ENCODE measurements at places on chromosomes 7 and 10.

DNA sequence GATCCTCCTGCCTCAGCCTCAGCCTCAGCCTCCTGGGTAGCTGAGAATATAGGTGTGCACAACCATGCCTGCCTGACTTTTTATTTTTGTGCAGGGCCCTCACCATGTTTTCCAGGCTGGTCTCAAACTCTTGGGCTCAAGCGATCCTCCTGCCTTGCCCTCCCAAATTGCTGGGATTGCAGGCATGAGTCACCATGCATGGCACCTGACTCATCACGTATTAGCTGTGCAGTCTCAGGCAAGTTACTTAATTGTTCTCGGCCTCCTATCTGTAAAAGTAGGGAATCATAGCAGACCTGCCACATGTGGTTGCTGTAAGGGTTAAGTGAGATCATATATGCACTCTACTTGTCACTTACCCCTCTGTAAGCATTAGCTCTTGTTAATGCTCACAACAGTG is 117.2 kb downstream of the ANLN start:
- no peak for DNase-seq

DNA sequence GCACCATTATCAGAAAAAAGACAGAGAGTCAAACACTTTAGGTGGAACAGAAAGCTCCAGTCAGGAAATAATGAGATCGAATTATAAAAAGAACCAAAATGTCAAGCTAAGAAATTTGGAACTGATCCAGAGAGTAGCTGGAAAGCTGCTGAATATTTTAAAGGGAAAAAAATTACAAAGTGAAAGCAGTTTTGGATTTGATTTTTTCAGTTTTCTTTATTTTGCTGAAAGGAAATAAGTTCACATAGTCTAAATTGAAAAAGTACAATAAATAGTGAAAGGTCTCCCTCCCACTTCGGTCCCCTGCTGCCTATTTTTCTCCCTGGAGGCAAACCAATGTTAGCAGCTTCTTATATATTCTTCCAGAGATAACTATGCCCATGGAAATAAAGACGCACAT is 11.3 kb upstream of the TOMM7 start:
- no peak for DNase-seq

GRCh38 chr10:12208460-12208859 is 12.5 kb downstream of the CDC123 start:
- DNase-seq = no peak

- no peak for DNase-seq
Observed at GRCh38 chr7:6536262-6537260, 14.7 kb downstream of the GRID2IP start.

DNA sequence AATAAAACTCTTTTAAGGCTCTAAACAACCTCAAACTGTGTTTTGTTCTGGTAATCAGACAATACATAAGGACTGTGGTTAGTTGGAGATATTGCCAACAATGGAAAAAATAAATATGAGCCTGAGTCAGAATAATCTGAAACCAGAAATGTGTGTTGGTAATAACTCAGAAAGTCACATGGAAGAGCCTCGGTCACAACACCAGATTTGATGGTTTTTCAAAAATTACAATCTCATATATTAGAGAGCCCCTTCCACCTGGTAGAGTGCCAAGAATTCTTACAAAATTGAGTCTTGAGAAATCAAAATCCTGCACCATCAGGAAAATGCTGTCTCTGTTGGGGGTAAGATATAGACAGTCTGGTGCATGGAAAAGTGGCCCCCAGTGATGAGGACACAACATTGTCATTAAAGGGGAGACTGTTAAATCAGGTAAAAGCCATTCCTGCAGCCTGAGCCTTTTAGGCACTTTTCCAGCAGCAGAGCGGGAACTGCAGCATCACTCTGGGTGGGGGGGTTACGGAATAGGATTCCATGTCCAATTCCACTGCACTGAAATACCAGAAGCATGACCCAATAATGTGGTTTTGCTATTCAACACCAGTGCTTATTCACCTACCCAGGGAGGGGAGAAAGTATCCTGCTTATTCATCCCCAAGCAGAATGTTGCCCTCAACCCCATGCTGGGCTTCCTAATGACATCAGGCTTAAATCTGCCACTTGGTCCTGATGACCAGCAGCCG is 9.5 kb upstream of the ADAM12 start:
- no peak for DNase-seq

DNA sequence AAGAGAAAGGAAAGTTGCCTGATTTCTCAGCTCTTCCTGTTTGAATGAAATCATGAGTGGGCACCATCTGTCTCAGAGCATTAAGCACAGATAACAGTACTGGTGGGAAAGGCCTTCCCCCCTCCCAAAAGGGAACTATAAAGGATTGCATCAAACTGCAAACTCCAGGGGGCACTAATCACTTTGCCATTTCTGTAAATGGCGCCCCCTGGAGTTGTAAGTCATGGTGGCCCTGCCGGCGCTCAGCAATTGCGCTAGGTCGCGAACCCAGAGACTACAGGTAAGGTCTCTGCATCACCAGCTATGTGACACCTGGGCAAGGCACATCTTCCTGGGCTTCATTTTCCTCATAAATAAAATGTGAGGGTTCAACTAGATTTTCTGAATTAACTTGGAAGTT is 11.1 kb downstream of the LRRC4 start:
- no peak for DNase-seq

- no peak for DNase-seq
Observed at GRCh38 chr7:18425838-18426445, 69.6 kb upstream of the HDAC9 start.

DNA sequence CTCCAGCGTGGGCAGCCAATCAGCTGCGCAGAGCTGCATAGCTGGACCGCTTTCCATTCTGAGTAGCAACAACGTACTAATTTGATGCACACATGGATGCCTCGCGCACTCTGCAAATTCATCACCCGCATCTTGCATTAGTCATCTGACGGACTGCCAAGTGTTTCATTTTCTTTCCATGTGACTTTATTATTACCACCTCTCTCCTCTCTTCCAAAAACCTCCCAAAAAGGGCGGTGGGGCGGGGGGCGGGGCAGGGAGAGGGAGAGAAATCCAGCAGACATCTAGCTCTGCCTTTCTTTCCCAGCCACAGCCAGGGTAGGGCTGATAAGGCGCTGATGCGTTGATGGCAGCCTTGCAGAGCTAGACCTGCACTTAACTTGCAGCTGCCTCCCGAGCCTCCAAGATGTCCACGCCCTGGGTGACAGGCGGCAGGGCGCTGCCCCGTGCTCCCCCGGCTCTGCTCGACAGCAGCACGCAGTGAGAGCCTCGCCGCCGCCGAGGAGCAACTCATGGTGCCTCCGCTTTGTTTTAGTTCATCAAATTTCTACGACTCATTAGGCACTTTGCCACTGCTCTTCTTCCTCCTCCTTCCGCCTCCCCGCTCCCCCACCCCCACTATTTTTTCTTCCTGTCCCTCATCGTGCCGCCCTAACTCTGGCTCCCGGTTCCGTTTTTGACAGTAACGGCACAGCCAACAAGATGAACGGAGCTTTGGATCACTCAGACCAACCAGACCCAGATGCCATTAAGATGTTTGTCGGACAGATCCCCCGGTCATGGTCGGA is 147.3 kb downstream of the CELF2 start:
- DNase-seq = no peak

GRCh38 chr7:111997546-111997945 is 208.7 kb downstream of the DOCK4 start:
- DNase-seq = no peak

GRCh38 chr7:101216001-101216859 is 1.2 kb downstream of the PLOD3 start:
- DNase-seq = no peak

DNA sequence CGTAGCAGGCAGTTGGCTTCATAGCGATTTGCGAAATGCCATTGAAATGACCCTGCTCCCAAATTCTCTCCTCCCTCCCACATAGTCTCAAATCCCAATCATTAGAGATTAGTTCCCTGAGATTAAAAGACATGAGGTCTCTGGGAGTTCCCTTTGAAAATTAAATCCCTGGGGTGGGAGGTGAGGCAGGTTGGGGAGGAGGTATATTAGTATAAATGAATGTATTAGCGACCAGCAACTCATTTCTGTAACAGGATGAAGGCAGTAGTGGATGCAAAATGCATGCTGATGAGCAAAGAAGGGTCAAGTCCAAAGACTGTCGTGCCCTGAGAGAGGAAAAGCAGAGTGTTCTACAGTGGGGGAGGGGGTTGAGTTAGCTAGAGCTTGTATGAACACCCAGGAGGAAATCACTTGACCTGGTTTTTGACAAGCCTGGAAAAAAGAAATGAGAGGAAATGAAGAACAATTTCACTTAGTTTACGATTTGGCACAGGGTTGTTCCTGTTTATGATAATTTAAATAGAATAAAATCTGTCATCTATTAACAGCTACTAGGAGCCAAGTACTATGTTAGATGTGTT is 79.6 kb upstream of the MTPN start:
- DNase-seq = no peak

DNA sequence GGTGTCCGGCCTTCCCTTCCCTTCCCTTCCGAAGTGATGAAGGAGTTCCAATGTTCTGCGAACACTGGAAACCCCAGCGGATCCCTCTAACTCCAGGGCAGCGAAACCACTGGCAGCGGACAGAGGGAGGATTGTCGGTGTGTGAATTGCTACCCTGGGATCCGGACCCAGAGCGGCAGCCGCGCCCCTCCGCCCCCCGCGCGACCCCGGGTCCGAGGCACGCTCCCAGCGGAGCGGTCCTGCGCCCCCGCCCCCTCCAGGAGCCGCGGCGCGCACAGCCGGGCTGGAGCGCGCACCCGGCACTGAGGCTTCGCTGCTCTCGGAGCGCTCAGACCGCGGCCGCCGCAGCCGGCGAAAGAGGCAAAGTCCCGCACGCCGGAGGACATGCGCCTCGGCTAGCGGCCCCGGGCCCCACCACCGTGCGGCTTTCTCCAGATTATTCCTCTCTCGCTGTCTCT is at the start of gene PTPRZ1:
Gene PTPRZ1, plus strand, starts transcription at position 331 of the 458 bp plus-strand sequence. CDS start 339 bp downstream, outside the sequence.
- no peak for DNase-seq

- DNase-seq = no peak
Observed at GRCh38 chr7:69803699-69804516, 205.6 kb downstream of the AUTS2 start.

DNA sequence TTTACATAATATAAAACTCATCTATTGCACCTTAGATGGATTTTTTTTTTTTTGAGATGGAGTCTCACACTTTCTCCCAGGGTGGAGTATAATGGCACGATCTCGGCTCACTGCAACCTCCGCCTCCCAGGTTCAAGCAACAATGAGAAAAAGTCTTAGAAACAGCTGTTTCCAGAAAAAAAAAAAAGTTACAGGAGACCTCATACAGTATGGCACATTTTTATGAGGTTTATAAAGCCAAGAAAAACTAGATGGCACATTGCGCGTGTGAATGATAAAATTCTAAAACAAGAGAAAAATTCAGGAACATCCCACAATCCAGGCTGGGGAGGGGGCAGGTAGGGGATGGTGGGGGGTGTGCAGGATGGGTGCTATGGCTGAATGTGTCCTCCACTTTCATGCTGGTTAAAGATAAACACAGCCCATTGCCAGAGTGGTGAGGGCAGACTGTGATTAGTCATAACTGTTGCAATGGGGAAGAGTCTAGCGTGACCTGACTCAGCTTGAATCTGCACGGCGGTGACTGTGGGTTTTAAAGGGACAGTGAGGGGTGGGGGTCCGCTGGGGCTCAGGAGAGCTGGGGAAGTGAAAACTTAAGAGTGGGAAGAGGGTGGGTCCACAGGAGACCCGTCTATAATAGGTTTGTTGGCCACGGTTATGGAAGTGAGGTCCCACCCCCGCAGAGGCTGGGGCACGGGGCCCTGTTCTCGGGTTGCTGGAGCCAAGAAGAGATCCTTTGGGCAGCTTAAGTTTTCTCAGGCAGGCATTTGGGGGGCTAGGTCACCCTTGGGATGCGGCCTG is 11.9 kb upstream of the LRRC27 start:
- DNase-seq = no peak

- no peak for DNase-seq
Observed at GRCh38 chr10:125840955-125841354, 17.6 kb downstream of the BCCIP start.

- no peak for DNase-seq
Observed at GRCh38 chr7:142908921-142909890, 23.7 kb upstream of the TRPV6 start.

Measured in activated CD8-positive, alpha-beta memory T cell treated with anti-CD3 and anti-CD28 coated beads for 4 hours (primary cell).